NCI-H2081 treated with DMSO at 0.1 percent for 48 hours (cell line): ENCODE measurements at places on chromosomes 1 and 21.

DNA sequence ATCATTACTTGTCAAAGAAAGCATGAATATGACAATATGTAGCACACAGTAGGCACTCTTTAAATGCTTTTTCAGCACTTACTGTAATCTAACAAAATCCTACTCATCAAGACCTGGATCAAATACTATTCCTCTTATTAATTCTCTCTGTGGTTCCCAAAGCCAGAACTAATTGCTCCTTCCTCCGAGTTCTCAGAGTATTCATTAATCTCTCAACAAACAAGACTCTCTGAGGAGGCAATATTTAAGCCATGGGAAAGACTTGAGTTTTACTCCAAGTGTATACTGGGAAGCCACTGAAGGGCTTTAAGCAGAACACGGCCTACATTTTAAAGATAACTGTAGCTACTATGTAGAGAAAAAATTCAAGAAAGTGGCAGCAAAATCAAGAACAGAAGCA is 79.7 kb downstream of the ENAH start:
- DNase-seq, result no peak

- DNase-seq, result no peak
Measured at GRCh38 chr1:78501203-78501602, 10.4 kb downstream of the PTGFR start.

GRCh38 chr1:56396581-56396980 is 182.8 kb downstream of the PLPP3 start:
- no peak for DNase-seq

- DNase-seq, result no peak
Measured at GRCh38 chr1:229031061-229031460, 239.8 kb upstream of the RAB4A start.

- no peak for DNase-seq
Measured at GRCh38 chr1:2474933-2475371, 1.1 kb upstream of the PLCH2 start.

GRCh38 chr1:228488818-228489674 is 1.9 kb downstream of the RNF187 start:
- no peak for DNase-seq

DNA sequence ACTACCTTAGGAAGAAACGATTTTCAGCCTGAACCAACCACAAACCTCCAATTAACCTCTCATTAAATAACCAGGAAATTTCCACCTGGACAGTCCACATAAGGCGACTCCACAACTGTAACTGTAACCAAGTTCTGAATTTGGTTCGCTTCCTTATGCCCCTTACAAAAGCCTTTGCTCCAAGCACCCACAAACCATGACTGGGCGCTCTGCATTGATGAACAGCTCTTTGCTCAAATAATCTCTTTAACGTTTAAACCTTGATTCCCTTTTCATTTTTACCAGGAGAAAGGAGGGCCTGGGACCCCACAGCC is 38.2 kb upstream of the ZNF124 start:
- no peak for DNase-seq

DNA sequence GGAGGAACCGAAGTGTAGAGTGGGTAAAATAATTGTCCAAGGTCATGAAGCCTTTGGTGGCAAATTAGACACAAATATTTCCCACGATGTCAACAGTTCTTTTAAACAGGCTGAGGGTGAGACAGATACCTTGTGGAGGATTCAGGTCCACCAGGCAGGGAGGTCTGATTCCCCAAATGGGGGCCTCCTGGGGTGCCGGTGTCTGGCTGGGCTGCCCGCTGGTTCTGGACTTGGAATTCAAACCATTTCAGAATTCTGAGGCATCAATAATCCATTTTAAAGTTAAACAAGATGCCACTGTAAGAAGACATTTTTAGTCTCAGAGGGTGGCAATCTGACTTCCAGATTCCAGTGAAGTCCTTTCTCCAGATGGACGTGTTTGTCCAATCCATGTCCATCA is 15.5 kb downstream of the KCNA10 start:
- no peak for DNase-seq

- DNase-seq, result no peak
Measured at GRCh38 chr1:111934106-111934852, 55.2 kb downstream of the KCND3 start.

- no peak for DNase-seq
Measured at GRCh38 chr1:14742181-14742980, 143.9 kb downstream of the KAZN start.

GRCh38 chr1:90402893-90403849 is 313.9 kb downstream of the BARHL2 start:
- DNase-seq, result no peak

GRCh38 chr21:33987461-33987860 is 71.9 kb upstream of the ATP5PO start:
- no peak for DNase-seq

DNA sequence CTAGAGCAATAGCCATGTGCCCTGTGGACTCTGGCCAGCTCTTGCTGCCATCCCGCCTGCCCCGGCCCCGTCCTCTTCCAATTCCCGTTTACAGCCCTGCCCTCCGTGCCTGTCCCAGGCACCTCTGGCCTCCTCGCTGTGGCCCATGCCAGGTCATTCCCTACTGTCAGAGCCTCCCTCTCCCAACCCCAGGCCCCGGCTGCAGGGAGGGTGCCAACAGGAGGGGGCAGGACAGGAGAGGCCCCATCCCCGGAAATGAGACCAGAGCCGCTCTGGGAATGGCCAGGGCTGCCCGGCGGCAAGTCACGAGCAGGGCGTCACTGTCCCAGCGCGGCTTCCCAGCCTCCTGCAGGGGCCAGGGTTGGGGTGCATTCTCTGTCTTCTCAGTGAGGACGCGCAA is 23.5 kb upstream of the TSPEAR start:
- no peak for DNase-seq
